ENCODE measurements at places on chromosomes 12 and 14. TPM values are rescaled to one million over a fixed set of nuclear protein-coding genes. Genes with fewer than 3 reads are reported as not detected.

KCNA5 gene
- 1.2 TPM for total RNA-seq

CCDC177 gene
- total RNA-seq, result not detected

- H3K4me1 ChIP-seq, result peaks cover 6% of the 10 kb centered on the region
- peaks cover 1% of the 10 kb centered on the region for H3K27me3 ChIP-seq
- H3K27ac ChIP-seq, result no peak overlapping the region
- peaks cover 45% of the 10 kb centered on the region for H3K36me3 ChIP-seq
- no peak for DNase-seq
- H3K4me3 ChIP-seq, result no peak overlapping the region
Observed at GRCh38 chr12:4603421-4603820, 41.4 kb downstream of the DYRK4 start.

- H3K36me3 ChIP-seq, result peaks cover 11% of the 10 kb centered on the region
- no peak overlapping the region for H3K4me3 ChIP-seq
Observed at GRCh38 chr14:59371771-59372170, 93.4 kb downstream of the GPR135 start.

- peak; percentile 15 for DNase-seq
- no peak overlapping the region for H3K4me3 ChIP-seq
- H3K27ac ChIP-seq, result peak overlapping the region; percentile 86
- peaks cover 5% of the 10 kb centered on the region for H3K27me3 ChIP-seq
Observed at GRCh38 chr14:61607570-61608244, 87.6 kb upstream of the HIF1A start.

- no peak overlapping the region for H3K4me3 ChIP-seq
- peak; percentile 78 for DNase-seq
- no peaks in the 10 kb centered on the region for H3K36me3 ChIP-seq
- H3K27ac ChIP-seq, result no peak overlapping the region
- H3K4me1 ChIP-seq, result peaks cover 22% of the 10 kb centered on the region
- H3K27me3 ChIP-seq, result no peaks in the 10 kb centered on the region
Observed at GRCh38 chr14:54691525-54692283, 124.8 kb downstream of the SAMD4A start.

- no peak overlapping the region for H3K27ac ChIP-seq
- no peak for DNase-seq
- peaks cover 12% of the 10 kb centered on the region for H3K36me3 ChIP-seq
- H3K27me3 ChIP-seq, result no peaks in the 10 kb centered on the region
- H3K4me3 ChIP-seq, result no peak overlapping the region
Observed at GRCh38 chr14:51996148-51996746, 6.9 kb downstream of the RTRAF start.

DNA sequence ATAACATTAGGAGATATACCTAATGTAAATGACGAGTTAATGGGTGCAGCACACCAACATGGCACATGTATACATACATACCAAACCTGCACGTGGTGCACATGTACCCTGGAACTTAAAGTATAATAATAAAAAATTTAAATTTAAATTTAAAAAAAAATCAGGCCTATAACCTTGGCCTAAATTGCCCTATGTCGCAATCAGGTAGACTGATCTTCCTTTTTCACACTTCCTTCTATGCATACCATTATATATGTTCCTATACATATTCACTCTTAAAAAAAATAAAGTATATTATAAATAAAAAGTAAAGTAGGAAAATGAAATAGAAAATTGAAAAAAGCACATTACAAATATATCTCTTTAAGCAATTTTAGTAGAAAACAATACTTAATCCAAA is 117.7 kb upstream of the GARIN2 start:
- no peaks in the 10 kb centered on the region for H3K27me3 ChIP-seq
- H3K36me3 ChIP-seq, result peaks cover 4% of the 10 kb centered on the region
- DNase-seq, result no peak
- H3K27ac ChIP-seq, result no peak overlapping the region
- no peak overlapping the region for H3K4me3 ChIP-seq
- H3K4me1 ChIP-seq, result no peaks in the 10 kb centered on the region

DNA sequence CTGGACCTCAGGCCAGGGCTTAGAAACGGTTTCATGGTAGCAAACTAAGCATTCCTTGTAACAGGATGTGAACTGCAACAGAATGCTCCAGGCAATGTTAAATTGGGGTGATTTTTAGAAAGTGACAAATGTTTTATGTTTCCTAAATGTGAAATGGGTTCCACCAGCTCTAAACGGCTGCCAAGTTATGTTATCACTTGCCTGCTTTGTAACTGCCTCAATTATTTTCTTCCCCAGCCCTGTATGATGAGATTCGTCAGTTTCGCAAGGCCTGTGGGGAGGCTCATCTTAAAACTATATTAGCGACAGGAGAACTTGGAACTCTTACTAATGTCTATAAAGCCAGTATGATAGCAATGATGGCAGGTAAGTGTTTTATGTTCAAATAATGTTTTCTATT is 70.9 kb downstream of the DERA start:
- peaks cover 13% of the 10 kb centered on the region for H3K36me3 ChIP-seq
- DNase-seq, result no peak
- H3K27ac ChIP-seq, result no peak overlapping the region
- peaks cover 2% of the 10 kb centered on the region for H3K27me3 ChIP-seq
- H3K4me1 ChIP-seq, result peaks cover 33% of the 10 kb centered on the region
- H3K4me3 ChIP-seq, result no peak overlapping the region

HOXC9 gene
- 0.28 TPM for total RNA-seq

DNA sequence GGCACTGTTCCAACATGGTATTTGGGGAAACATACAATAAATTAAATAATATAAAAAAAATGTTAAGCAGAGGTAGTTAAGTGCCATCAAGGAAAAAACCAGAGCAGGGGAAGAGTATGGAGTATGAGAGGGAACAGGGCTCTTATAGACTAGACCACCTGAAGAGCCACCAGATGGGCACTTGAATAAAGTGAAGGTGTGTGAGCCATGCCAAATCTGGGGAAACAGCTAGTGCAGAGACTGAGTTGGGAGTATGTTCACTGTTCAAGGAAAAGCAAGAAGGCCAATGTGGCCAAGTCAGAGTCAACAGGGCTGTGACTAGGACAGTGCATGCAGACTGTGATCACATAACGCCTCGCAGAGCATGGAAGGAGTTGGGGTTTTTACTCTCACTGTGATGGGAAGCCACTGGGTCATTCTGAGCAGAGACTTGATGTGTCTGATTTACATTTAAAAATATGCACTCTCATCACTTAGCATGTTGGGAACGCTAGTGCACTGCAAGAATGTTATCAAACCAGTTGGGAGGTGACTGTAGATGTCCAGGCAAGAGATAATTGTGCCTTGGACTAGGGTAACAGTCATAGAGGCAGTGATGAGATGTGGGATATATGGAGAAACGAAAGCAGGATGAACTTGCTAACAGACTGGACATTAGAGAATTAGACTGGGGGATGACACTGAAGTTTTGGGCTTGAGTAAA is 25.6 kb downstream of the NDUFA12 start:
- no peak overlapping the region for H3K4me3 ChIP-seq
- no peak overlapping the region for H3K27ac ChIP-seq
- peaks cover 2% of the 10 kb centered on the region for H3K36me3 ChIP-seq
- H3K27me3 ChIP-seq, result no peaks in the 10 kb centered on the region
- DNase-seq, result no peak

DNA sequence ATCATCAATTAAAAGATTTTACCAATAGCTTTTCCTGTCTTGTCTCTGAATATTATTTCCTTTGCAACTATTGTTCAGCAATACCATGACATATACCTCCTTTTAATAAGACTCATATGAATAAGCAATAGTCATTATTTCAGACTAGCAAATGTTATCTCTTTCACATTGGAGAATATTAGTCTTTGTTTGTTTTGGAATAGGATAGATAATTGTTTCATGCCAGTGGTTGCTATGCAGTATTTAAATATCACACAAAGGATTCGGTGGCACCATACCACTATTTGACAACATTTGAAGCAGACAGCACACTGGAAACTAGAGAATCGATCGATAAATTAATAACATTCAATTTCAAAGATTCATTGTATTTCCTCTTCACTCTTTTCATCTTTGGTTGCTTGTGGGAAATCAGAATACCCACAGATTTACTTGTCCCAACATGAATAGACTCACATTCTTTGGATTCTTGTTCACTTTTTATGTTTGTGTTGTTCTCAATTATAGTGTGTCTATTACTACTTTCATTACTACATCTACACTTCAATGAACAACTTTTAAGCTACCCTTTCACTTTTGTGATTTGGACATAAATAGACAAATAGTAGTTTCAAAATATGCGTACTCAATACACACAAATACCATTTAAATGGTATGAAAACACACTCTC is 42.7 kb upstream of the TBPL2 start:
- peaks cover 2% of the 10 kb centered on the region for H3K4me1 ChIP-seq
- H3K36me3 ChIP-seq, result no peaks in the 10 kb centered on the region
- no peaks in the 10 kb centered on the region for H3K27me3 ChIP-seq
- H3K27ac ChIP-seq, result no peak overlapping the region

- H3K4me1 ChIP-seq, result peaks cover 32% of the 10 kb centered on the region
- H3K36me3 ChIP-seq, result peaks cover 4% of the 10 kb centered on the region
- H3K27ac ChIP-seq, result peak overlapping the region; percentile 3
- no peak overlapping the region for H3K4me3 ChIP-seq
- H3K27me3 ChIP-seq, result no peaks in the 10 kb centered on the region
- no peak for DNase-seq
Observed at GRCh38 chr14:96508900-96509299, 6.7 kb downstream of the PAPOLA start.

PLCZ1 gene
- not detected for total RNA-seq

- no peak overlapping the region for H3K4me3 ChIP-seq
- no peaks in the 10 kb centered on the region for H3K4me1 ChIP-seq
- peaks cover 2% of the 10 kb centered on the region for H3K27me3 ChIP-seq
- DNase-seq, result no peak
Observed at GRCh38 chr12:125436686-125437085, 371.5 kb downstream of the AACS start.

Data from endothelial cell (in vitro differentiated cells).